ENCODE measurements at places on chromosomes 7 and 10. TPM values are rescaled to one million over a fixed set of nuclear protein-coding genes. Genes with fewer than 3 reads are reported as not detected.

DNA sequence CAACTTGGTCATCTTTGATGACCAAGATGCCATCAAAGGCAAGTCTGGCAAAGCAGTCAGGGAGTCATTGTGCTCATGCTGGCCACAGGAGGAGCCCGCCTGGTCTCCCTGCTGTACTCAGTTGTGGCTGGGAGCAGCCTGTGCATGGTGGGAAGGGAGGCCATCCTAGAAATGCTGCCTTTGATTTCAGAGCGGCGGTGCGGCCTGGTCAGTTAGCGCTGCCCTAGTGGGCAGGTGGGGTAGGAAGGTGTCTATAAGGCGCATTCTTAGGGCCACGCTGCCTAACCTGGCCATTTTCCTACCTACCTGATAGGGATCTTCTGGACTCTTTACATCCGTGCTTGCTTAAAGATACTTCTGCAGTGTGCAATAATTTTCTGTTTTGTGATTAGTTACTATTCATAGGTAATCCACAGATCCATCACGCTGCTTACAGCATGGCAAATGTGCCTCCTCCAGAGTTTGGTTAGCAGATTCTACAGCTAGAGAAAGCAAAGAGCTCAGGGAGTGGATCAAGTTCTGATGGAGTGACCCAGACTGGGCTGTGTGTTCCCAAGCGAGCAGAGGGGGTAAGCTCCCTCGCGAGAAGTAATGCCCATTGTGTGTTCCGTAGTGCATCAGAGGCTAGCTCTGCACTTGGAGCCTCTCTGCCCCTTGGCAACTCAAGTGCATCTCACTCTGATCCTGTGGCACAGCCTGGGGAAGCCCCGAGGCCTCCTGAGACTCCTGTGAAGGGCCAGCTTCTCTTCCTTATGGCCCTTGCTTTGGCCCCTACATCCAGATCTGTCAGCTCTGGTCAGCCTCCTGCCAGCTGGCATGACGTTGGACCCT lies 970.1 kb upstream of the ZNF722 start:
- no peak for DNase-seq

DNA sequence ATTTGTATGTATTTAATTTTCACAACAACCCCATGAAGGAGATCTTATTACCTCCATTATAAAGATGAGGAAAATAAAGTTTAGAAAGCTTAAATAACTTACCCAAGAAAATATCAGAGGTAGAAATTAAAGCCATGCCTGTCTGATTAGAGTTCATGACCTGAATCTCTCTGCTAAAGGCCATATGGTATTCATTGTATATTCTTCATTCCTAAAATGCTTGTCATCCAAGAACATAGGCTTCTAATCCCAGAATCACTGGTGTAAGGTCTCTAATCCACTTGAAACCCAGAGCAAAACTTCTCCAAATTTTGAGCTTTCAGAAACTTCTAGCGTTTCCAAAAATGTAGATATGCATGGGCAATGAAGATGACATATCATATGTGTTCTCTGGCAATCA lies 72.3 kb upstream of the YAE1 start:
- DNase-seq = no peak

- peak; percentile 43 for DNase-seq
Observed at GRCh38 chr10:82041018-82041417, 166.0 kb downstream of the NRG3 start.

DNA sequence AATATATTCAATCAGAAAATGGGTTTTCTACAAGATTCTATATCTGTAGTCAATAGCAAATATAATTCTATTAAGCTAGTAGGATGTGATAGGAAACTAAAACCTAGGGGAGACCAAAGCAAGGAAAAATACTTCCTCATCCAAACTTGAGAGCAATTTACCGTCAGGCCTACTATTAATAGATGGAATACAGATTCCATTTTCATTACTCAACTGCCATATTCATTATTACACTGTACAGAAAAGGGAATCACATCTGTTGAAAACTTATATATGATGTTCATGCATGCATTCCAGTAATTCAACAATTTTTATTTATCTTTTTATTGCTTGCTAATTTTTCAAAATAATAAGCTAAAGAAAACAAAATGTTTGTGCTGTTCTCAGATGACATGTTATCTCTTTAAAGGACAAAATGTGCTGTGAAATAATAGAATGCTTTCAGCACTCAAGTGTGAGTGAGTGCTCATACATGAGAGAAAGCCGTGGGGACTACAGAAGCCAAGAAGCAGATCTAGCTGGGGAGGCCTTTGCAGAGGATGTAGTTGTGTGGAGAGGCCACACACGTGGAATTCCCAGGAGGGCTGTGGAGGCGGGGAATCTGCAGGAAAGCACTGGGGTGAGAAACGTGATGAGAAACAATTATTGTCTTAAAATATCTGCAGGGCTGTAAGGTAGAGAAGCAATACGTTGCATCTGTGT lies 110.0 kb downstream of the EGFR start:
- DNase-seq = no peak

GRCh38 chr7:130363026-130363847 lies 17.1 kb upstream of the CPA1 start:
- DNase-seq = no peak

DNA sequence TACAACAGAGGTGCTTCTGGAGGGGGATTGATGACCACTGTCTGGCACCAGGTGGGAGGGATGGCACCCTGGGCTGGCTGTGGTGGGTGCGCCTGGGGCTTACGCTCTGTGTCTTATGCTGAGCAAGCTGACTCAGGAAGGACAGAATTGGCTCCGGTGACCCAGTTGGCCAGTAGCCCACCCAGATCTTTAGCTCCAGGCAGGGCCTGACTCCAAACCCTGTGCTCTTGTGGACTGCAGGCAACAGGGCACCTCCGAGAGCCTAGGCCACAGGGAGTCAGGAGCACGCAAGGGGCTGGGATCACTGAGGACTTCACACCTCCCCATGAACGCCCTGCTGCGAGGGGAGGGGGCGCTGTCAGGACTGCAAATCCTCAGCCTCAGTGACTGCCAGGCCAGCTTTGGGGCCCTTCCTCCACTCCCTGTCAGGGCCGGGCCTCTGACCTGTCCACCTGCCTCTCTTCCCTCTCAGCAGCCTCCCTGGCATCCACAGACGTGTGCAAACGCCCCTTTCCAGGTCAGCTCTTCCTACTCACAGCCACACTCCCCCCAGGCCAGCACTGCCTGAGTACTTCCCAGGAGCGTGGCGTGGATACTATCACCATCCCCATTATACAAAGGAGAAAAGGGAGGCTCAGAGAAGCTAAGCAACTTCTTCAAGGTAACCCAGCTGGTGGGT lies 118.7 kb downstream of the SLIT1 start:
- DNase-seq = peak; percentile 65

- DNase-seq = no peak
Observed at GRCh38 chr7:120832803-120833202, 25.1 kb downstream of the TSPAN12 start.

PSMC2 gene
- 116 TPM for total RNA-seq

All from endodermal cell (in vitro differentiated cells).